Lower leg skin (tissue), 4 donors: ENCODE measurements at places on chromosomes 12 and 14.

DNA sequence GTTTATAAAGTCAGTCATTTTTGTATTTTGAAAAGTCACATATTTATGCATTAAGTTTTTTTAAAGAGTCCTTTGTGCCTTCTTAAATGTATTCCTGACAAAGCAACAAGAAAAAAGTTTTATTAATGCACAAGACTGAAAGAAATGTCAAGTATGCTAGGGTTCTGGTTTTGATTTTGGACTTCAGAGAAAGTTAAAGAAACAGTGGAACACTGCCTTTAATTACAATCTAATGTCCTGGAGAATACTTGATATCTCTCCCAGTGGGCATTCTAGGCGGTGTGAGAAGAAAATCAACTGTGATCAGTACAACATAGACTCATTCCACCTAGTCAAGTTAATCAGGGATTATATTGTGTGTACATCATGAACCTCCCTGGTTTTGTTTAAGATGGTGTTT is 49.9 kb downstream of the PRICKLE1 start:
- DNase-seq = no peak

DNA sequence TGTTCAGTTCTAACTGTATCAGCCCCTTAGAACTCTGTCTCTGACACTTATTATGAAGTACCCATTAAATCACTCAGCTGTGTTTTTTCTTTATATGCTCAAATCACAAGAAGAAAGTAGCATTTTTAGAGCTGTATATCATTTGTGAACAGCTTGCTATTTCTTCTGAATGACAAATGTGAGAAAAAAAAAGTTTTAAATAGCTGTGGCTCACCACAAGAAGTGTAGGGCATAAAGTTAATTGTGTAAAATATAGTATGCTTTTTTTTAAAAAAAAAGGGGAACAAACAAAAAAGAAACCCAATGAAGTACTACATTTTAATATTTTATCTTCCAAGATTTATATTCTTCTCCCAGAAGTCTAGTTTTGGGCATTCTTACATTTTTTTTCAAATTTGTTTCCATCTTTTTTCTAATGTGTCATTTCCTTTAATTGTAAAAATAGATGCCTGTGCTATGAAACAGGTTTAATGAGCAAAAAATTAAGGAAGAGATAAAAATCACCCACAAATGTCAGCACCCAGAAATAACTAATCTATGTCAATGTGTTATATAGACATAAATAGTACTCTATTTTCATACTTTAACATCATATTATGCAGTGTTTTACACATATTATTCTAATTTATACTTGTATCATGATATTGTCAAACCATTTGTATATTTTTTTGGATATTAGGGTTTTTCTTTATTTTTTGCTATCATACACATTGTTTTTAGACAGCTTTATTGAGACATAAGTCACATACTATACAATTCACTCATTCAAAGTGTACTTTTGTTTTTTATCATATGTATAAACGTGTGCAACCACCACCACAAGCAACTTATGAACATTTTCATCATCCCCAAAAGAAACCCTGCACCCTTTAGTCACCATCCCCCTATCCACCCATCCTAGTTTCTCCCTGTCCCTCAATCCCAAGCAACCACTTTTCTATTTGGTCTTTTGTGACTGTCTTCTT is 22.4 kb upstream of the LRRK2 start:
- no peak for DNase-seq

DNA sequence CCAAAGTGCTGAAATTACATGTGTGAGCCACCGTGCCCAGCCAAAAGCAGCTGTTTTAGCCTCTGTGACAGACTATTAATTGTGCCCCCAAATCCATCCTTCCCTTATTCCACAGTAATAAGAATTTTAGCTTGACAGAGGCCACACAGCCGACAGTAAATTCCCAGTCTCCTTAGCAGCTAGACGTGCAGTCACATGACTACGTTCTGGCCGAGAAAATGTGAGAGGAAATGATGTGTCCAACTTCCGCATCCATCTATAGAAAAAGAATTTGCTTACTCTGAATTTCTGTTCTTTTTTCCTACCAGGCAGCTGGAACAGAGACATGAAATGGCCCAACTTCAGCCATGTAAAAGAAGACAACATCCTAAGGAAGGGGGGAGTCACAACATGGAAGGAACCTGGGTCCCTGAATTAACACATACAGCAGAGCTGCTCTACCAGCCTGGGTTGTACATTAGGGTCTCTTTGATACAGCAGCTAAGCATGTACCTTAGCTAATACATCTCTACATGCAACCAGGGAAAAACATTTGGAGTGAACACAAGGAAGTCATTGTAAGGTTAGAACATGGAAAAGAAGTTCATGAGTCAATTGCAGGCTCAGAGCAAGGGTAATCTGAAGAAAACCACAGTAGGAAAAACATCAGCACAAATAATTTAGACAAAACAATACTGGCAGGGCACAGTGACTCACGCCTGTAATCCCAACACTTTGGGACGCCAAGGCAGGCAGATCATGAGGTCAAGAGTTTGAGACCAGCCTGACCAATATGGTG is 35.5 kb downstream of the CIT start:
- DNase-seq = no peak

- DNase-seq = no peak
Observed at GRCh38 chr12:33945438-33945784, 76.9 kb upstream of the ALG10 start.

- no peak for DNase-seq
Observed at GRCh38 chr12:18859400-18859799, 121.5 kb downstream of the CAPZA3 start.
